Glutamatergic neuron (in vitro differentiated cells): ENCODE measurements at places on chromosomes 16 and 17.

DNA sequence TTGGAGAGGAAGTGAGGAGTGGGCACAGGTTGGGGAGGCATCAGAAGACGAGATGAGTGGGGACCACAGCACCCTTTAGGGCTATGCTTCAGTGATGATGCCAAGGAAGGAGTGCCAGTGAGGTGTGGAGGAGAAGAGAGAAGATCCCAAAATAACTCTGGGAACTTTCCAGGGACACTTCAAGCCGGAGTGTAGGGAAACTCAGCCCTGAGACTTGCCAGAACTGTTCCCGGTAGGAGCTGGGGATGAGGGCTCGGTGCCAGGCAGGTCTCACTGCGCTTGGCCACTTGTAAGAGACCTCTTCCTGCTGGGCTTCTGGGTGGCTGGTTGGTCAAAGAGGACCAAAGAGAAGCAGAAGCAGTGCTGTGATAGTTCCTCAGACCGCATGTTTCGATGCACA is 63.6 kb downstream of the SHISA6 start:
- H3K27me3 ChIP-seq = no peaks in the 10 kb centered on the region
- H3K4me1 ChIP-seq = peaks cover 5% of the 10 kb centered on the region
- H3K36me3 ChIP-seq = peaks cover 6% of the 10 kb centered on the region
- no peak overlapping the region for H3K4me3 ChIP-seq
- DNase-seq = no peak

GRCh38 chr16:54703339-54703738 is 227.3 kb upstream of the IRX5 start:
- no peak for DNase-seq
- H3K4me1 ChIP-seq = no peaks in the 10 kb centered on the region
- peaks cover 1% of the 10 kb centered on the region for H3K27me3 ChIP-seq

DNA sequence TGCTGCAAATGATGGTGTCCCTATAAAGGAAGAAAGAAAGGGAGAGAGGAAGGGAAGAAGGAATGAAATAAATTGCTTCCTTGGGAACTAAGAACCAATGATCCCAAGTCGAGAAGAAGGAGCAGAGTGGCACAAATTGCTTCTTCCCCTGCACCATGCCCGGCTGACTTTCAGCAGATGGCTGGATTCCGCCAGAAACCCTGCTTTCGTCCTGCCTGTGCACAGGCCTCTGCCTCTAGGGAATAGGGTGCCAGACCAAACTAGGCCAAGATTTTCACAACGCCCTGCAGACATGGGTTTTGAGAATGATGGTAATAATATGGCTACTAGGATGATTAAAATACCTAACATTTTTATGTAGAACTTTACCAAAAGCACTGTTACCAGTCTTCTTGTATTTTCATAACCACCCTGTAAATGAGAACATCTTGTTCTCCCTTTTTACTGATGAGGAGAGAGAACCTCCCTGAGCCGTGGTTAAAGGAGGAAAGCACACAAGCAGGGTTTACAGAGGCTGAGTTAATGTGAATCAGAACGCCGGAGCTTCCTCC is 122.1 kb upstream of the HSBP1 start:
- H3K4me1 ChIP-seq = peaks cover 29% of the 10 kb centered on the region
- no peaks in the 10 kb centered on the region for H3K36me3 ChIP-seq
- peaks cover 6% of the 10 kb centered on the region for H3K27me3 ChIP-seq
- H3K27ac ChIP-seq = no peak overlapping the region
- no peak overlapping the region for H3K4me3 ChIP-seq

DNA sequence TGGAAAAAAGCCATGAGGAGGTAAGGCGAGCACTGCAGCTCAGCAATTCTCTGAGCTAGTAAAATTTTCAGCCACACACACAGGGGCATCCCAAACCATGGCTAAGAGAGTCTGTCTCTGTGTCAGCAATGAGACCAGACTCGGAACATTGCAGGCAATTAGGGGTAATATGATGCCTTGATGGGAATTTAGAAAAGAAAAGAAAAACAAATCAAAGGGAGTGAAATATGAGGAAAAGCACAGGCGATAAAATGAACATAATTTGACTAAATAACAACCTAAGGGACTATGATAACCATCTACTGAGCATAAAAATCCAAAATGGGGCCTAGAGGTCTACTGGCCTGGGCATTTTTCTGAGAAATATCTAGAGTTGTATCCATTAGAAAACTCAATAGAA is 546.0 kb upstream of the PSMD7 start:
- H3K27ac ChIP-seq = no peak overlapping the region
- no peak overlapping the region for H3K4me3 ChIP-seq
- DNase-seq = no peak
- H3K27me3 ChIP-seq = no peaks in the 10 kb centered on the region
- H3K36me3 ChIP-seq = no peaks in the 10 kb centered on the region

DNA sequence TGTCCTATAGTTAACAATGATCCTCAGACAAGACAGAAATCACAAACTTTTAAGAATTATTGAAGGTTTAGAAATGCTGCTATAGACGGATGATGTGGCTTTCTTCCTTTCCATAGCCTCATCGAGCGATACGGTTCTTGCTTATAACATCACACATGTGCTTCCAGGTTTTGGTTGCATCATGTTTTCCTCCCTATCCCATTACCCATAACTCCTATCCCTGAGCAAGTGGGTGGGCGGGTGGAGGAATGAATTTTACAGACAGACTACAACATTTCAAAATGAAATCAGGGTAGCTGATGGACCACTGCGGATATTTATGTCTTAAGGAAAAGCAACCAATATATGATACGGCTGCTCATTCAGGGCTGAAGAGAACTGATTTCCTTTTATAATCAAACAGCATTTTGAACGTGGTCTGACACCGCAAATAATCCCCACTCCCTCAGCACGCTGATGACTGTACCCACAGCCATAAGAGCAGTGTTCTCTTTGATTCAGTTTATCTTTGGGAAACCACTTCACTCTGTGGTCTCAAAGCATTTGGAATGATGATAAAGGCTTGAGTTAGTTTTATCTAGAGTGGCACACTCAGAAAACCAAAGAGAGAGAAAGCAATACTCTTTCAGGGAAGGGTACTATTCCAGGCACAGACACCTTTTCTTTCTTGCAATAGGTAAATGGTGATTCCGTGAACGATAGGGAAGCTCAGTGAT is 4.6 kb upstream of the AKTIP start:
- H3K4me3 ChIP-seq = no peak overlapping the region
- no peak for DNase-seq
- no peak overlapping the region for H3K27ac ChIP-seq
- H3K27me3 ChIP-seq = peaks cover 10% of the 10 kb centered on the region
- peaks cover 3% of the 10 kb centered on the region for H3K36me3 ChIP-seq
- H3K4me1 ChIP-seq = peaks cover 21% of the 10 kb centered on the region

- no peak for DNase-seq
- peaks cover 2% of the 10 kb centered on the region for H3K27me3 ChIP-seq
- H3K4me3 ChIP-seq = no peak overlapping the region
- peaks cover 5% of the 10 kb centered on the region for H3K4me1 ChIP-seq
- no peaks in the 10 kb centered on the region for H3K36me3 ChIP-seq
- no peak overlapping the region for H3K27ac ChIP-seq
Measured at GRCh38 chr16:87207965-87208364, 109.2 kb downstream of the C16orf95 start.

DNA sequence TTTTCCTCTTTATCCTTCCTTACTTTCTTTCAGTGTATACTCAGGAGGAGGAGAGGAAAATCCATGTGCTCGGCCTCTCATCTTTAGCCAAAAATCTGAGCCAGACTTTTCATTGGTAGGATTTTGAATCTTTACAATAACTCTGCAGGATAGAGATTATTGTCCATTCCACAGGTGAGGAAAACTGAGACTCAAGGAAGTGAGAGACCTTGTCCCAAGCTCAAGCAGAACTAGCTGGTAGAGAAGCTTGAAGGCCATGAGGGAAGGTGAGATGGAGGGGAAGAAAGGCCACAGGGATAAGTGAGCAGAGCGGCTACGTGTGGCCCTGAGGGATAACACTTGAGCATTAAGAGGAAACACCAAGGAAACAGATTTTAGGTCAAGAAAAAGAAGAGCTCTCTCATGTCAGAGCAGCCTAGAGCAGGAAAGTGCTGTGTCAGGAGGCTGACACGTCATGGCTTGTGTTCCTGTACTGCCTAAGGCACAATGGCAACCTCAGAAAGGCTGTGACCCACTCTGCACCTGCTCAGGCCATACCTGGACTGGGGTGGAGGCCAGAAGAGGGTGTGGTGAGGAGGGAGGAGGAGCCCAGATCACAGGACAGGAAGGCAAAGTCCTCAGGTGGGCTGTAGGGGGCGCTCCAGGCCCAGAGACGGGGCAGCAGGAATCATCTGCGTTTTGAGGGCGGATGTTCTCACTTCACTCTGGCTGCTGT is 11.9 kb downstream of the MT4 start:
- H3K27ac ChIP-seq = no peak overlapping the region
- DNase-seq = peak; percentile 47
- H3K4me3 ChIP-seq = no peak overlapping the region
- peaks cover 3% of the 10 kb centered on the region for H3K27me3 ChIP-seq
- peaks cover 5% of the 10 kb centered on the region for H3K36me3 ChIP-seq
- H3K4me1 ChIP-seq = no peaks in the 10 kb centered on the region

- no peak overlapping the region for H3K27ac ChIP-seq
- DNase-seq = no peak
- no peak overlapping the region for H3K4me3 ChIP-seq
- peaks cover 9% of the 10 kb centered on the region for H3K4me1 ChIP-seq
- peaks cover 7% of the 10 kb centered on the region for H3K36me3 ChIP-seq
Measured at GRCh38 chr17:20706751-20707373, 127.3 kb downstream of the CDRT15L2 start.

- H3K4me1 ChIP-seq = peaks cover 2% of the 10 kb centered on the region
- DNase-seq = no peak
- peaks cover 8% of the 10 kb centered on the region for H3K27me3 ChIP-seq
- peaks cover 8% of the 10 kb centered on the region for H3K36me3 ChIP-seq
- no peak overlapping the region for H3K27ac ChIP-seq
Measured at GRCh38 chr17:74307984-74308773, 17.8 kb upstream of the KIF19 start.

DNA sequence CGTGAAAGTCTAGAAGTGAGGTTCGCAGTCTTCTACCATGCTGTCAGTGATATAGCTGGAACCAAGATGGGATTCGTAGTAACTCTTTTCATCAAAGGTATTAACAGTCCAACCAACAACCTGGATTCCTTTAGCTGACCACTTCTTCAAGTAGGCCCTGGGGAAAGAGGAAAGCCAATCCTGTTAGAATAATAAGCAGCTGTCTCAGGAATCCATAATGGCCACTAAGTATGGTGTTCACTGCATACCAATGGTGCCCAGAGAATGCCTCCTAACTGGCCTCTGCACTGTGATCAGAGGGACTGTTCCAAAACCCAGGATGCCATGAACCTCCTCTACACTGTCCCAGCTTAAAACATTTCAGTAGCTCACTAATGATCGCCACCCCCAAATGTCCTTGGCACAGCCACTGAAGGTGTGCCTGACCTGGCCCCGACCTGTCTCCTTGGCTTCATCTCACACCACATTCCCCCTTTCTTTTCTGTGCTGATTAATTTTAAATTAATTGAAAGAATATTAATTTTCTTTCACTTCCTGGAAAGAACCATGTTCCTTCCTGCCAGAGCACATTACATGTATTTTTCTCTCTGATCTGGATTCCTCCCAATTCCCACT is 18.3 kb downstream of the GDE1 start:
- DNase-seq = no peak
- H3K4me1 ChIP-seq = no peaks in the 10 kb centered on the region
- no peaks in the 10 kb centered on the region for H3K27me3 ChIP-seq
- no peaks in the 10 kb centered on the region for H3K36me3 ChIP-seq
- no peak overlapping the region for H3K27ac ChIP-seq

DNA sequence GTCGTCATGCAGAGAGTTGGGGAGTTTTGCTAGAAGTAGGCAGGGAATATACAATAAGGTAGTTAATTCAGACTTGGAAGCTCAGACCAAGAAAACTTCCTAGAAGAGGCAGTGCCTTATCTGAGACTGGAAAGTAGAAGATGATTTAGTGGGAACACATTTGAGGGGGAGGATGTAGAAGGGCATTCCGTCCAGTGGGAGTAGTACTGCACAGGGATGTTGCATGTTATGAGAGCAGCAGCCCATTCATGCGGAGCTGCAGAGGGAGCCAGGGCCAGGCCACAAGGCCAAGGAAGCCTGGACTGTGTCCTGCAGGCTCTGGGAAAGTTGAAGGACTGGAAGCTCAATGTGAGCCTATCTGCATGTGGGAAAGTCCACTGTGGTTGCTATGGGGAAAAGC is 344.5 kb upstream of the EEF2KMT start:
- no peaks in the 10 kb centered on the region for H3K27me3 ChIP-seq
- no peak overlapping the region for H3K4me3 ChIP-seq
- DNase-seq = no peak
- no peaks in the 10 kb centered on the region for H3K36me3 ChIP-seq
- H3K4me1 ChIP-seq = no peaks in the 10 kb centered on the region

GRCh38 chr17:78585006-78585630 is 7.9 kb upstream of the DNAH17 start:
- H3K4me3 ChIP-seq = no peak overlapping the region
- H3K36me3 ChIP-seq = no peaks in the 10 kb centered on the region
- DNase-seq = no peak
- H3K4me1 ChIP-seq = peaks cover 2% of the 10 kb centered on the region
- no peak overlapping the region for H3K27ac ChIP-seq

DNA sequence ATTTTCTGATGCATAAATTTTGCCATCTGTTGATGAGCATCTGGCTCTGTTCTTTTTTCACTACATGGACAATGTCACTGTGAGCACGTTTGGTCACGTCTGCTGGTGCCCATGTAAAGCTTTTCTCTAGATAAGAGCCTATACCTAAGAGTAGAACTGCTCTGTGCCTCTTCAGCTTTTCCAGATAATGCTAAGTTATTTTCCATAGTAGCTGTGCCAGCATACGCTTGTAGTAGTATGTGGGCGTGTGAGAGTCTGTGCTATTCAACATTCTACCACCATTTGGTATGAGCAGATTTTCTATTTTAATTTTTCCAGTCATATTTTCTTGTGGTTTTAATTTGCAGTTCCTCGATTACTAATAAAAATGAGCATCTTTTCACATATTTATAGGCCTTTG is 33.2 kb downstream of the VPS35L start:
- H3K4me1 ChIP-seq = peaks cover 11% of the 10 kb centered on the region
- no peaks in the 10 kb centered on the region for H3K36me3 ChIP-seq
- no peak for DNase-seq

- H3K4me1 ChIP-seq = peaks cover 65% of the 10 kb centered on the region
- DNase-seq = no peak
- H3K36me3 ChIP-seq = no peaks in the 10 kb centered on the region
- peak overlapping the region; percentile 73 for H3K27ac ChIP-seq
Measured at GRCh38 chr16:49527611-49528010, 154.0 kb downstream of the C16orf78 start.

DNA sequence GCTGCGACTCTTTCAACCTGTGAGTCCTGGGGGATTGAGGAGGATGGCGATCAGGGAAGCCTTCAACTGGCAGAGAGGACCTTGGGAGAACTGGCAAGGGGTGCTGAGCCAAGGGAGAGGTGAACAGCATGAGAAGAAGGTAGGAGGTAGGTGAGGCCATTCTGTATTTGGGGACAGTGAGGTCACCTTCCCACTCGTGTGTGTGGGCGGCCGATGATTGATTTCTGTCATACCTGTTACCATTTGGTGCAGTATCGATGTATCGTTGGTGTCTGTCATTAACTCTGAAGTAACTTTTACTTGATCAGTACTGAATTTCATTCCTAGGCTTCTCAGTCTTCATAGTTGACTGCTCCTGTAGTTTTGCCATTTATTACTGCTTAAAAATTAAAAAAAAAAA is 3.8 kb downstream of the ARSG start:
- H3K4me3 ChIP-seq = no peak overlapping the region
- H3K4me1 ChIP-seq = peaks cover 5% of the 10 kb centered on the region
